ENCODE measurements at places on chromosomes 16 and 17.

DNA sequence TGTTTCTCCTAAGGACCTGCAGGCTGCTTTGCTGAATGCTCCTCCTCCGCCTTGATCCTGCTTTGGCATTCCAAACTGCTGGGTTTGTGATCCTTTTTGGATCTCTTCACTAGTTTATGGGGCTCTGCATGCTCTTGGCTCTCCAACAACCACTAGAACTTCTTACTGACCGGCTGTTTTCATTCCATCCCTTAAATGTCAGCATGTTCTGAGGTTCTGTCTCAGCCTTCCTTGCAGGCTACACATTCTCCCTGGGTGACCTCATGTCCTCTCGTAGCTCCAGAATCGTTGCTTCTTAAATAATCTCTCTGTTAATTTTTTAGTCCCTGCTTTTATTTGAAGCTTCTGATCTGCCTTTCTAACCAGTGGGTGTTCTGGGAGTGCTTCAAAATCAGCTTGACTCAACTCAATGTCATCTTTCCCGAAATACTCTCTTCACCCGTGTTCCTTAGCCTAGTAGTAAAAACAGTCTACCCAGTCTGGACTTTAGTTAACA, 119.0 kb upstream of the HS3ST2 start:
- no peak for DNase-seq

- DNase-seq = no peak
Observed at GRCh38 chr17:37815536-37815935, 70.7 kb upstream of the HNF1B start.

- peak; percentile 46 for DNase-seq
Observed at GRCh38 chr17:68057531-68057952, 22.0 kb downstream of the KPNA2 start.

DNA sequence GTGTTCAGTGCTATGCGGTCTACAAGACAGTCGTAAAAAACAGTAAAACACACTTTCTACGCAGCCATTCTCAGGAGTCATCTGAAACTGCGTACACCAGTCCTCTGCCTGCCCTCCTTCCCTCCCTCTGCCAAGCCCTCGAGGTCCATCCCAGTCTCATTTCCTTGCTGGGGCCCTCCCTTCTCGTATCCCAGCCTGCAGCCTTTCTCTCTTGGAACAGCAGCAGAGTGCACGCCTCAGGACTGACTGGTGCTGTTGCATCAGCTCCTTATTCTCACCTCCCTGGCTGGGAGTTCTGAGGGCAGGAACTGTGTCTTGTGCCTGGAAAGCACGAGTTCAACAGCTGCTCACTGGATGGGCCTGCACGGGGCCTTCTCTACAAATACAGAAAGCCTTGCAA, 12.5 kb downstream of the FAHD1 start:
- DNase-seq = no peak

- DNase-seq = peak; percentile 3
Observed at GRCh38 chr17:37220607-37220953, 155.2 kb upstream of the C17orf78 start.

GRCh38 chr16:72302332-72302731, 130.4 kb upstream of the PMFBP1 start:
- DNase-seq = no peak

DNA sequence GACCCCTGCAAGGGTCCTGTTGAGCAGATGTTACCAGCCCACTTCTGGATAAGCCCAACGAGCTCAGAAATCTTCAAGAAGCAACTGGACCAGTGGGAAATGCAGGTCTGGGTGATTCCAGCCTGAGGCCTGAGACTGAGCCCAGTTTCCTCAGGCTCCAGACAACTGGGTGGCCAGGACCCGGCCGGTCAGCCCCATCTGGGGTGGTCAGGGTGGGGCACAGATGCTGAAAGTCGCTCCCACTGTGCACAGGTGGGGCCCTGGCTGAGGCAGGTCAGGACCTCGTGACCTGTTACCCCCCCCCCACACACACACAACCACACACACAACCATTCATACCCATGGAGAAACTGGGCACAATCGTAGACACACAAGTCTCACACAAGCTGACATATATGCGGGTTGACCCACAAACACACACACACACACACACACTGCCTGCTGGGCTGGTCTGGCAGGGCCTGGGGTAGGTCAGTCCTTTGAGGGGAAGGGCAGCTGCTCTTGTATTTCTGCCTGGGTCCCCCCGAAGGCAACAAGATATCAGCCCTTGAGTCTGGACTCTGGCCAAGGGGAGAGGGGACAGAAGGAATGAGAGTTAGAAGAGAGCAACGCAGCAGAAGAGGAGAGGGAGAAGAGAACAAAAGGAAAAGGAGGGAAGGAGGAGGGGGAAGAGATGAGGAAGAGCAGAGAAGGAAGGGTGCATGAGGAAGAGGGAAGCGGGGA, 99.0 kb upstream of the CDH5 start:
- DNase-seq = no peak

DNA sequence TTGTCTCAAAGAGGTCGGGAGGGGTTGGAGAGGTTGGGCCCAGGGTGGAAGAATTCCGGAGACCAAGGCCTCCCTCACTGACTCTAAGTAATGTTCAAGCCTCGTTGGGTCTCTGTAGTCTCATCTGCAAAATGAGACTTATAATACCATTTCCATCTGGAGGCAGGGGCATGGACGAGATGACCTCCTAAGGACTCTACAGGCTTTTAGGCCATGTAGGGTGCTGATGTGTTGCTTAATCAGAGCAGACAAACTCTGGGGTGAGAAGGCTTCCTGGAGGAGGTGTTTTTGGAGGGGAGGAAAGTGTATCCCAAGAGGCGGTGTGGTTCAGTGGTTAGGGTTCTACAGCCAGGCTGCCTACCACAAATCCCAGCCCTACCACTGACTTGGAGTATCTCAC, 3.1 kb downstream of the SPPL2C start:
- DNase-seq = no peak

DNA sequence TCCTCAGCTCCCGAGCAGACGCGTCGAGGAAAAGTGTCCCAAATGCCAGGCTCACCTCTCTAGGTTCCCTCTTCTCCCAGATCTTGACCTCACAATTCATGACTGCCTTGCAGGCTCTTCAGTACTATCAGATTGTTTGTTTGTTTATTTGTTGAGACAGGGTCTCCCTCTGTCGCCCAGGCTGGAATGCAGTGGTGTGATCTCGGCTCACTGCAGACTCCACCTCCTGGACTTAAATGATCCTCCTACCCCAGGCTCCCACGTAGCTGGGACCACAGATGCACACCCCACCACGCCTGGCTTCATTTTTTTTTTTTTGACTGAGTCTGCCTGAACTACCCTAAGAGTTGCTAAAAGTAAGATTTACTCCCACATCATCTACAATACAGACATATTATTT, 15.9 kb downstream of the TMEM235 start:
- DNase-seq = no peak

- DNase-seq = no peak
Observed at GRCh38 chr16:84121007-84121406, 4.3 kb upstream of the MBTPS1 start.

DNA sequence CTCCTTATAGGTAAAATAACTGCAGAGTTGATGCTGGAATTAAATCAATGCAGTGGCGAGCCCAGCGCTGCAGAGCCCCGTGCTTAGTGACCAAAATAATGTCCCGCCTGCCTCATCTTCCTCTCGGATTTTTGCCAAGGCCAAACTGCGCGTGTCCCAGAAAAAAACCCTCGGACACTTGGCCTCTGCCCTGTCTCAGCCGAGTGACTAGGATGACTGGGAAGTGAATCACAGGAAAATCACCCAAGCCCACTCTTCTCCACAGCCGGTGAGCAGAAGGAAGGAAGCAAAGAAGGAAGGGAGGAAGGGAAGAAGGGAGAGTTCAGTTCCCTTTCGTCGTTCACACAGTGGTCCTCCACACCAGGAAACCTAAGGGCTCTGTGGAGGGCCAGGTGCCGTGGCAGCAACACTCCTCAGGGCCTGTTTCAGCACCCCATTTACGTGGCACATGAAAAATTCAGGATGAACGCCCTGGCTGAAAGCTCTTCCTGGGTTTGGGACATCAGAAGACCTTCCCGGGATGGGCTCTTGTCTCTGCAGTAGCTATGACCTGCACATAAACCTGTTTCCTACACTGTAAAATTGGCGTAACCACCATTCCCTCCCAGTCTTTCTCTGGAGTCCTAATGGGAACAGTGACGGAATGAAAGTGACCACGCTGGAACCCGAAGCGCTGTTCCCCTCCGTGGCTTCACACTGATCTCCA, 25.4 kb upstream of the HOXB13 start:
- DNase-seq = no peak

GRCh38 chr16:31561426-31562233, 33.9 kb downstream of the AHSP start:
- no peak for DNase-seq

DNA sequence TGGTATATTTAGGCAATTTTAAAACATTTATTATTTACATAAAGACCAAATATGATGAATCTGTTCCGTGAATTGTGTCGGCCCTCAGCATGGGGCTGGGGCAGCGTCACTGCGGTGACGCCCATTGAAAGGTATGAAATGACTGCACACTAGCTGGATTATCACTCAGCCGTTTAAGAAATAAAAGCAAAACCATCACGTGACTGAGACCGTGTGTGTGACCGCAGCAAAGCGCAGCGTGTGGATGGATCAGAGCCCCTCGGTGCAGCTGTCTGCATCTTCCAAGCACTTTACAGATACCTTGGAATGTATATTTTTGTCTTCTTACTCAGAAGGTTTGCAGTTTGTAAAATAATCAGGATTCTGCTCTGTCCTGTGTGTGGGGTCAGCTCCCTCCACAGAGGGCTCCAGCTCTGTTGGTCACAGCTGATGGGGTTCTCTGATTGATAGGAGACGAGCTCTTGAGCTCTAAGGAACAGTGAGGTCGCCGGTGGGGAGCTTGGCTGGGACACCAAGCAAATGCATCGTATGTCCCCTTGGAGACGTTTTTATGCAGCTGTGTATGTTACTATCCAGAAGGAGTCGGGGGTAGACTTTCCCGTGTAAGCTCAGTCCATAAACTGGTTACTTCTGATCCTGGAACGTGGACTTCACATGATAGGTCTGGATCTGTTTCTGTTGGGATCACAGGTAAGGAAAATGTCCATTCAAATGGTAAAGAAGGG, 45.1 kb downstream of the WDR45B start:
- DNase-seq = no peak

GRCh38 chr17:9116311-9116835, 95.1 kb downstream of the NTN1 start:
- no peak for DNase-seq

- DNase-seq = no peak
Observed at GRCh38 chr16:4515611-4516233, 22.9 kb downstream of the CDIP1 start.

DNA sequence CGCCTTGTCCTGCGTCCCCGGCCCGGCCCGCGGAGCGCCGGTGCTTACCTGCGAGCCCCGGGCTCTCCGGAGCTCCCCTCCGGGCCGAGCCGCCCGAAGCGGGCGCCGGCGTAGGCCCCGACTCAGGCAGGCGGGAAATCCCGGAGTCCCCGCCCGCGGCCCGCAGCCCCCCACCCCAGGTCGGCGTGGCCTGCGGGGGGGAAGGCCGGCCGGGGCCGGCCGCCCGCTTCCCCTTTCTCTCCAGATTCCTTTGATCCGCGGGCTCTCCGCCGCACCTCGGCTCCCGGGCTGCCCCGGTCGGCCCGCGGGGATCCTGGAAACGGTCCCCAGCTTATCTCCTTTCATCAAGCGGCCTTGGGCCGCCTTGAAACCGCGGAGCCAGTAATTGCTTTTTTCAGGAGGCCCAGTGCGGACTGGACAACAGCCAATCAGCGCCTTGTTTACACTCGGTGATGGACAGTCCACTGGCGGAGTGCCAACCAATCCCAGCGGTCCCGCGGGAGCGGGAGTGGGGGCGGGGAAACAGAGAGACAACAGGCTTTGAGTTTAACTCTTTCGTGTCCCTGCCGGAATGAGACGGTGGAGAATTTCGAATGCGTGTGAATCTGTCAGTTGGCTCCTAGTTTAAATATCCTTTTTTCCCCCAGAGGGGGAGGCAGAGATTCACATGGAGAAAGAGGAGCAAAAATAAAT, 1.4 kb upstream of the BAHCC1 start:
- peak; percentile 100 for DNase-seq

DNA sequence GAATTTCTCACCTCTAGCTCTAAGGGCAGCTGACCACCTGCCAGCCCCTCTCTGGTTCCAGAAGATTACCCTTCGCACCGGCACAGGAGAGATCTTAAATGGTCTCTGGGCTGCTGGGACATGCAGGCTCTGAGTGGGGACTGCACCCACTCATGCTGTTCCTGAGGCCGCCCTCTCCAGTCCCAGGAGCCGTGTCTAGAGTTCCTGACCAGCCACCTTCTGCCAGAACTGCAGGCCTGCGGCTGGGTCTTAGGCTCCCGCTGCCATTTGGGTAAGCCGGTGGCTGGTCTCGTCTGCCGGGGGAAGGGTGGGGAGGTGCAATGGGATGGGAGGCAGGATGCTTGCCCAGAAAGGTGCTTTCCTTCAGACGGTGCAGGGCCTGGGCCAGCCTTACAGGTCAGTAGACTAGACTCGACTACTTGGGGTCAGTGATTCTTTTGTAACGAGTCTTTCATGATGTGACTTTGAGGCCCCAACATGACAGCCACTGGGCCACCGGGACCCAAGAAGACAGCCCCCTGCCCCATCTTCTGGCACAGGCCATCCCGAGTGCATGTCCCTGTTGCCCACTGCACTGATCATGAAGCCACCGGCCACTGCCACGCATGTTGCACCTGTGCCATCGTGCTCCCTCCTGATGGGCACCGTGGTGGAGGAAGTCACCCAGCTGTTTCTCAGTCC, 26.4 kb downstream of the B9D1 start:
- no peak for DNase-seq

GRCh38 chr17:67360880-67361279, 5.5 kb downstream of the PSMD12 start:
- DNase-seq = no peak

- DNase-seq = no peak
Observed at GRCh38 chr17:59372138-59372751, 40.8 kb downstream of the YPEL2 start.

GRCh38 chr17:50133028-50133768, 3.2 kb upstream of the SAMD14 start:
- DNase-seq = no peak

DNA sequence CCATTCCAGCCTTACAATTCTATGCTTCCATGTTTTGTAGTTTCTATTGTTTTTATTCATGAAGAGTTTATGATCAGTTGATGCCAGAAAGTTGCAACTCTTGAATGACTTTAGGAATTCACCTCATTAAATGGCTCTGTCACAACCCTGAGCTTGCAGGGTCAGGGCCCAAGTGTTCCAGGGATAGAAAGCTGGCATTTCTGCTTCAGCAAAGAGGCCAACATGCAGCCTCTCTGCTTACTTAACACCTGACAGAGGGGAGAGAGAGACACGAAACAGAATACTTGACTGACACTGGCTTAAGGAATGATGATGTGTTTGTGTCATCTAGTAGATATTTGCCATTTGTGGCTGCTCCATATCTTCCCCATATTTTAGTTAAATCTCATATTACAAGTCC, 328.1 kb downstream of the CA10 start:
- no peak for DNase-seq

Data from NCI-H1694 (cell line).